ENCODE measurements at places on chromosomes 4 and X.

GRCh38 chr4:3308691-3309090 lies 15.9 kb downstream of the RGS12 start:
- no peak for DNase-seq

- peak; percentile 26 for DNase-seq
Observed at GRCh38 chrX:121579016-121579760, 531.8 kb downstream of the GLUD2 start.

- DNase-seq, result no peak
Observed at GRCh38 chr4:17875402-17876070, 64.8 kb downstream of the NCAPG start.

GRCh38 chrX:71057848-71058530 lies 10.1 kb downstream of the SNX12 start:
- no peak for DNase-seq

- no peak for DNase-seq
Observed at GRCh38 chrX:14832151-14832550, 40.7 kb downstream of the FANCB start.

Data from bronchial epithelial cell (primary cell).